ENCODE measurements at places on chromosomes 13 and 19. TPM values are rescaled to one million over a fixed set of nuclear protein-coding genes. Genes with fewer than 3 reads are reported as not detected.
A peak's percentile ranks its signal among the peaks of the same experiment; 100 is the strongest.

DNA sequence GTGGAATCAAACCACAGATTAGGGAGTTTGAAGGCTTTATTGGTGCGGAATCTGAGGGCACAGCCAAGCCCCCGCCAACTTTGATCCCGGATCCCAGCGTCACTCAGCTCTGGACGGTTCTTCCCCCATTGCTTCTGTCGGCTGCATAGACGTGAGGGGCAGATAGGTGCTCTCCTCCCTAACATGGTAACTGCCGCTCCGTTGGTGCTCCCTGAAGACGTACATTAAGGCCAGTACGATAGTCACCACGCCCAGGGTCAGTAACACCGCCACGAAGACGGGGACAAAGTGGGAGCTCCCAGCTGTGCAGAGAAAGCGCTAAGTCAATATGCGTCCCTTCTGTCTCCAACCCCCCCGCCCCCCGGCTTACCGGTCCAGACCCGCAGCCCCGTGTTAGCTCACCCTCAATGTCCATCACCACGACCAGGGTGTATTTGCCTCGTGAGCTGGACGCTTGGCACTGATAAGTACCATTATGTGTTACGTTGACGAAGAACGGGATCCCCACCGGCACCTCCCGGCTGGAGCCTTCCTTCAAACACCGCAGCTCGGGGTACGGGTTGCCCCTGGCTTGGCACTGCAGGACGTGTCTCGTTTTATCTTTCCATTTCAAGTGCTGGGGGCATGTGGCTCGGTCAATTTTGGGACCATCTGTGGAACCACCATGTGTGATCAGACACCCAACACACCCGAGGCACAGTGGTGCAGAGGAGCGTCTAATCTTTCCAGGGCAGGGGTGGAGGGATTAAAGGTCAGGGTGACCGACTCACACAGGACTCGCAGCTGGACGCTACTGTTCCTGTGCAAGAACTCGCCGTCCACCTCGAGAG is 644 bp upstream of the RAVER1 start:
- no peak for DNase-seq

GRCh38 chr13:92042522-92042921 is 644.1 kb downstream of the GPC5 start:
- no peak for DNase-seq

DNA sequence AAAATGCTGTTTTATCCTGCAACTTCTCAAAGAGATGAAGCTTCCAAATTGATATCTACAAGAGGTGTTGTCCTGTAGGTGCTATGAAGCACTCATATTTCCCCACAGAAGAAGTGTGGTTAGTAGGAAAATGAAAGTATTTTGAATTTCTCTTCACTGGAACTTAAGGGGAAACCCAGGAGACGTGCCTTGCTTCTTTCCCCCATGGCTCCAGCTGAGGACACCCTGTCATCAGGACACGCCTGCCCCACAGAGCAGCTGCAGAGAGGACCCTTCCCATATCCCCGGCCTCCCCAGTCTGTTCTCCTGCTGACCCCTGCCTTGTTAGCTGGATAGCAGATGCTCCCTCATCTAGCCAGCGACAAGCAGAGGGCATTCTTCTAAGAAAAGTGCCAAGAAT is 371.3 kb downstream of the COG6 start:
- peak; percentile 57 for DNase-seq

DNA sequence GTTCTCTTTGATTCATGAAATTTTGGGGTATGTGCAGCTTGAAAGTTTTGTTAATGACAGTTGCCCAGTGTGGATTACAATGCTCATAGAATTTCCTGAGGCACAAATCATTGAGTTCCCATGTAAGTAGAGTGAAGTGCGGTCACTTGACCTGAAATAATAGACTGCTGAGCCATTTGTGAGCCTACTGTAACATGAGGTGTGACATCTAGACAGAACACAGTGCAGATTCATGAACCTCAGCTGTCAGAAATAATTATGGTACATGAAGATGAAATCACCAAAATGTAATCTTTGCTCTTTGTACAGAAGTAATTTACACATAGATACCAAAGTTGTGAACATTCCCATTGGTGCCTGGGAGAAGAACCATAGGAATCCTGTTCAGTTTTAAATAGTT is 84.6 kb downstream of the DHRS12 start:
- DNase-seq, result no peak

DNA sequence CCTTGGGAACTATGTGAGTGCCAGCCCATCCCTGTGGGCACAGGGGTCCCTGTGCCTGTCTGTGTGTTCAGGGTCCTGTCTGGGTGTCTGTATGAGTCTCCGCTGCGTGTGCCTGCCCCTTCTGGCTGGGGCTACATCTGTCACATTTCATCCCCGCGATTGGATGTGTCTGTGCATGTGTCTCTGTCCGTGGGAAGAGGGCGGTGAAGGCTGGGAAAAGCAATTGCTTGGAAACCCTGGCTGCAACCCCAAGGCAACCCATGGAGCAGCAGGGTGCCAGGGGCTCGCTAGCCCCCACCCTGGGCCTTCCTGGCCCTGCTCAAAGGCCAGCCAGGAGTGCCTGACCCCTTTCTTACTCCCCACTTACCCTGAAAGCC is 1.4 kb downstream of the MAG start:
- DNase-seq, result no peak

DNA sequence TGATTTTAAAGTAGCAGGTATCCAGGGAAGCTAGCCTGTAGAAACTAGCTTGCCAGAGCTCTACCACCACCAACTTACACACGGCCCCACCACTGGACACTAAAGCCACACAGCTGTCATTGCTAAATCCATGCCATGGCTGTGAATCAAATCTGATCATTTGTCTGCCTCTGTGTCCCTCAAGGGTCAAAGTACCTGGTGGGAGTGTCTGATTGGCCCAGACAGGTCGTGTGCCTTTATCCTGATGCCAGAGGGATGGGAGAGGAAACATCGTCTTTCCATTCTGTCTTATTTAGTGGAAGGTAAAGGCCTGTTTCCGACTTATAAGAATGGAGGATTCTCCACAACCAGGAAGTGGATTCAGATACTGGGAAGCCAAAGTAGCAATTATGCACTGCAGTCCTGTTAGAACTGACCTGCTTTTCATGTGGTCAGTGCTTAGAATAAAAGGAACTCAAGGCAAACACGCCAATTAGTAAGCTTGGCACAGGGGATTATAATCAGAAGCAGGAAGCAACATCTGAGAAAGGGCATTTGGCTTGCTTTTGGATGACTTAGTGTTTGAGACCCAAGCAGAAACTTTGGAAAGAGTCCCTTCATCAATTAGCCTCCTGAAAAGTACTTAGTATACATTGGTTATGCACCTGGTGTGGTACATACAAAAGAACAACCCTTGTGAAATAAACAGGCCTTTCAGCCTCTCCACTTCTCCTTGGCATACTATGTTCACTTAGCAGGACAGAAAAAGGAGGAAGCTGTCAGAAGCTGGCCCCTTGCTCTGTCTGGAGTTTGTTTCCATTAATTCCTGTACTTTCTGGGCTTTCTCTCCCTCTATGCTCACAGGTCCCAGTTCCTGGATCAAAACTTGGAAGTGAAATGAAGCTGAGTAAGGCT is 192.4 kb downstream of the NUFIP1 start:
- no peak for DNase-seq

The IFNL1 gene
- total RNA-seq, result not detected

The CYP4F3 gene
- total RNA-seq, result 0.14 TPM

All from activated naive CD4-positive, alpha-beta T cell treated with anti-CD3 and anti-CD28 coated beads, Interleukin-2, amount 50 U/mL, for 72 hours (primary cell).